Muscle of leg (tissue), 16 donors: ENCODE measurements at places on chromosomes 2 and 18. TPM values are rescaled to one million over a fixed set of nuclear protein-coding genes. Genes with fewer than 3 reads are reported as not detected.

DNPEP gene
- 24.5 TPM for total RNA-seq

ASB18 gene
- 4.7 TPM for total RNA-seq

ACVR1 gene
- 16.1 TPM for total RNA-seq

ANKZF1 gene
- 21.5 TPM for total RNA-seq

PDE11A gene
- total RNA-seq, result 0.62 TPM

SYT4 gene
- total RNA-seq, result 0.13 TPM

ANTXR1 gene
- total RNA-seq, result 86.0 TPM

FBLN7 gene
- total RNA-seq, result 5.1 TPM

IL1RL1 gene
- total RNA-seq, result 0.31 TPM
